ENCODE measurements at places on chromosomes 4 and X.

- DNase-seq = no peak
These were observed 33.5 kb downstream of the MED28 start for GRCh38 chr4:17647927-17648326.

- DNase-seq = no peak
These were observed 153.7 kb downstream of the VEGFC start for GRCh38 chr4:176638992-176639391.

DNA sequence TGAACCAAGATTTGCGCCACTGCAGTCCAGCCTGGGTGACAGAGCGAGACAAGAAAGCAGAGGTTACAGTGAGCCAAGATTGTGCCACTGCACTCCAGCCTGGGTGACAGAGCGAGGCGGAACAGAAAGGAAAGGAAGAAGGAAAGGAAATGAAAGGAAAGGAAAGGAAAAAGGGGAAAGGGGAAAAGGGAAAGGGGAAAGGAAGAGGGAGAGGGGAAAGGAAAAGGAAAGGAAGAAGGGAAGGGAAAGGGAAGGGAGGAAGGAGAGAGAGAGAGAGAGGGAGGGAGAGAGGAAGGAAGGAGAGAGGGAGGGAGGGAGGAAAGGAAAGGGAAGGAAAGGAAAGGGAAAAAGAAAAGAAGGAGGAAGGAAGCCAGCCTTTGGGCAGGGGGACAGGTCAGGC lies 76.6 kb downstream of the PRKX start:
- no peak for DNase-seq

DNA sequence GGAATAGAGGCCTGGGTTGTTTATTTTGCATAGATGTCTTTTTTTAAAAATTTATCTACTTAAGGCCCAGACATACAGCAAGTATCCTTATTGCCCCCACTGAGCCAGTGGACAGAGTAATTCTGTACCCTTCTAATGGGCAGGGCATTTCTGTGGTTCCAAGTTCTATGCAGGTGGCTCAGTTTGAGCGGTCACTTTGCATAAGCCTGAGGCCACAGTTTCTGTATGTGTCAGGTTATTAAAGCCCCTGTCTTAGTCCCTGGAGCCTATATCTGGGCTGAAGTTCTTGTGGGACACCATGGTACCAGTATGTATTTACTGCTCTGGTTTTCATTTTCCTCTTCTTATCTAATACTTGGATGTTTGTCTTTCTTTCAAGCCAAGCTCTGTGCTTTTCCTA lies 168.8 kb downstream of the MID1IP1 start:
- DNase-seq = no peak

DNA sequence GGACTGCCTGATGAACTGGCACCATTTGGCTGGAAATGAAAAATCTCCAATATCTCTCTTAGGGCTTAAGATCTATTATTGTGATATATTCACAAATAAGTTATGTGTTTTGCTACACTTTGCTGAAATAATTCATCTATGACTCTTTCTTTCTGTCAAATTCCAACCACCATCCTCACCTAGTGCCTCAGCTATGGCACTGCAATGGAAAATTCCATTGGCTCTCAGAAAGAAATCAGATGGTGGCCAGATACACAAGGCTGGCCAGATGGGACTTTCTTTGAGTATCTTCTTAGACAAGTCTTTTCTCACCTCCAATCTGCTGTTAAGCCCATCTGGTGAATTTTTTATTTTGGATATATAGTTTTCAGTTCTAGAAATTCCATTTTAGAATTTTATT lies 28.0 kb downstream of the NAT8L start:
- DNase-seq = no peak

GRCh38 chr4:140607852-140608251 lies 39.1 kb upstream of the UCP1 start:
- no peak for DNase-seq

DNA sequence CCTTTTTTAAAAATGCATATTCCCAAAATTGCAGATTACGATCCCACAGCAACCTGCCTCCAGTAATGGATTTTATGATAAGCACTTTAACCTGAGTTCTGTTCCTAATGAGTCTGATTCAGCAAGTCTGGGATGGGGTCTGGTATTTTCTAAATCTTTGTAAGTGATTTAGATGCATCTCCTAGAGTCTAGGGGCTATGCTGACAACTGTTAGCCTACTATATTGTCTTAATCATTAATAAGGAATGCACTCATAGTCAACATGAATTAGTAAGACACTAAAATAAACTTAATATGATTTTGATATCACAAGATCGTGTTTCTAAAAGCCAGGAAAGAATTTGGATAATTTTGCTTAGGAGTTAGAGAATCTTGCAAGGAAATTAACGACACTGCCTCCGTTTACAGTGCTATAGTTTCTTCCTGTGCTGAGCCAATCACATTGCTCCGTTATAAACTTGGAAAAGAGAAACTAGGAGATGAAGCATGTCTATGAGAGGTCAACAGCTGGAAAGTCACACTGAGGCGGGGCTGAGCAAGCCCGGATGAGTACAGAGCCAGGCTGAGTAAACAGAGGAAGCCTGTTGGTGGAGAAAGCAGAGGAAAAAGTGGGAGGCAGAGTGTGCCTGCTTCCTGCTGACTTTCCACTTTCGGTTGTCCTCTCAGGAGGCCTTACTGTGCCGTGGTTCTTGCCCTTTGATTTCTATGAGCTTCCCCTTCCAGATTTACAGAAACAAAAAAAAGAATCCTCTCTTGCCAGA lies 5.4 kb downstream of the SCARB2 start:
- no peak for DNase-seq

DNA sequence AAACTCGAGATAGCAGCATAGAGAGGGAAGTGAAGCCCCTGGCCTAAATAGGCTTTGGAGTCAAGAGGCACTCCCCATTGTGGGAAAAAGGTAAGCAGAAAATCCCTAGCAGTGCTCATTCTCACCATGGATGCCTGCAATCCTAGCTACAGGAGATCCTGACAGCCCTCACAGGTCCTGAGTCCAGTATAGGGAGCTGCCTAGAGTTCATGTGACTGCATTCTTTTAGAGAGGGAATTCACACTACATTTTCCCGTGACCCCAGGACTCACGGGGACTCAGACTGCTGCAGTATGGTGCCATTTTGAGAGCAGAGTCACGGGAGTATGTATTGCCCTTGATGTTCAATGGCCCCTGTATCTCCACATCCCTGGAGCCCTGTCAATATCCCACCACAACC lies 82.4 kb downstream of the MAGED1 start:
- no peak for DNase-seq

DNA sequence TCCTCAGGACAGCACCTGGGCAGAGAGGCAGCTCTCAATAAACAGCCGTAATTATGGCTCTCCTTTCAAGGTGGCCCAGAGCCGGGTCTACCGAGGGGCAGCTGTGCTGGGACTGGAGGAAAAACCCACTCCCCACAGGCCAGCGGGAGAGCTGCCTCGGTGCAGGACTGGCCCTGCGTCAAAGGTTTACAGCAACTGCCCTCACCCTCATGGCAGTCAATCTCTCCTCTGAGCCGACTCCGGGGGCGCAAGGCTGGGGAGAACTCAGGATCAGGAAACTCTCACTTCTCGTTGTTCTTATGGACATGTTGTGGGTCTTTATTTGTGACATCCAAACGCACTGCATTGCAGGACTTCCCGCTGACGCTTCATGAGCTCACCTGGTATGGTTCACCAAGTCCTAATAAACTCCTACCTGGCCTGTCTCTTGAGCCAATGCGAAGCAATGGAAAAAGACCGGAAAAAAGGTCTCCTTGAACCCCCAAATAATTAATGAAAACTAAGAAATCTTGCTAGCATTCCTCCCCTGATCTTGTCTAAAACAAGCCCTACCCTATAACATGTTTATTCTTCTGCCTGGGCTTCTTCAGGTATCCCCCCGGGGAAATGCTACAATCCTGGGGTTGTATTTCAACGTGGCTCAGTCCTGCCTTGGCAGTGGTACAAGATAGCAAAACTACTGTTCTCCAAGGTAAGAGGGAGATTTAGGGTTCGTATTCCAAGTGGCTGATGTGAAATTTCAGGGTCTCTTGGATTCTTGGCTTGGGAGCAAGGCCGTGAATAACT lies 50.1 kb upstream of the CDKN2AIP start:
- no peak for DNase-seq

DNA sequence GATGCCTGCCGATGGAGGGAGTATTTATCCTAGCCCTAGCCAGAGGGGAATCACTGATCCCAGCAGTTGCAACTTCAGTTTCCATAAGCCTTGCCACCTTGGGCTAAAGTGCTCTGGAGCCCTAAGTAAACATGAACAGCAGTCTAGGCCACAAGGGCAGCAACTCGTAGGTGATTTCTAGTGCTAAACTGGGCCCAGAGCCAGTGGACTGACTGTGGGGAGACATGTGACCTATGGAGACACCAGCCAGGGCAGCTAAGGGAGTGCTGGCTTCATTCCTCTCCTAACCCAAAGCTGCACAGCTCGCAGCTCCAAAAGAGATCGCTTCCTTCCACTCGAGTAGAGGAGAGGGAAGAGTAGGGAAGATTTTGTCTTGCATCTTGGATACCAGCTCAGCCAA lies 120.8 kb upstream of the MAGEA10 start:
- DNase-seq = no peak

DNA sequence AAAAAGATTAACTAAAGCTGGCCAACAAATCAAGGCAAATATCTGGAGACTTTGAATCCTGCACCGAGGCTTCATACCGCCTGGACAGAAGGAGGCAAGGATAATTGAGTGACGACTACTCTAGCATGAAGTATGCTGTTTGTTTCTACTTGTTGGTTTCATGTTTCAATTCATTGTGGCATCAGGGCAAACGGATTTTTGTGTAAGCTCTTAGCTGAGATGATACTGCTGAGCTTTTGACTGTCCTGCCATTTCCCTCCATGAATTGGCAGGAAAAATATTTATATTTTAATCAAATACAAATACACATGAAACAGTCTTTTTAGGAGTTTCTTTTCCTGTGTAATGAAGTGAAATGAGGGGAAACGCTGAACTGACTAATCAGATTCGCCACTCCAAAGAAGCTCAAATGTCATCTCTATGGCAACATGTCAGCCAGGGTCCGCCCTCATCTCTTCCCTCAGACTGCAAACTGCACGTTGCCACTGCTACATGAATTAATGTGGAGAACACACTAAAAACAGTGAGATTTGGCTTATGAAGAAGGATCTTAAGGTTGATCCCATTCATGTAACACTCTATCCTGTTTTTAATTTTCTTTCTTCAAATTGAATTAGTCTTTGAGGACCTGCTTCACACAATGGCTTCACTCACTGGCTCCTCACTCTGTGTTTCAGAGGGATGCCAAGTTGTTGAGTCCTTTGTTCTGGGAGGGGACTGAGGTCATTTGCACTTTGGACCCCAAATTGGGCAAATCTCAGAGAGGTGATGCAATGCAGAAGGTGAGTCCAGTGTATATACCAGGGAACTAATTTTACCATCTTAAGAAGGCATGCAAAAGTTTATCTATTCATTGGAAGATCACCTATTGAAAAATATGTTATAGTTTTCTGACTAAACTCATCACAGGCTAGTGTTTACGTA lies 149.6 kb upstream of the MID1 start:
- peak; percentile 18 for DNase-seq

- DNase-seq = no peak
These were observed 48.3 kb downstream of the VGLL1 start for GRCh38 chrX:136580316-136580715.

GRCh38 chr4:142386449-142386848 lies 459.7 kb downstream of the INPP4B start:
- no peak for DNase-seq

DNA sequence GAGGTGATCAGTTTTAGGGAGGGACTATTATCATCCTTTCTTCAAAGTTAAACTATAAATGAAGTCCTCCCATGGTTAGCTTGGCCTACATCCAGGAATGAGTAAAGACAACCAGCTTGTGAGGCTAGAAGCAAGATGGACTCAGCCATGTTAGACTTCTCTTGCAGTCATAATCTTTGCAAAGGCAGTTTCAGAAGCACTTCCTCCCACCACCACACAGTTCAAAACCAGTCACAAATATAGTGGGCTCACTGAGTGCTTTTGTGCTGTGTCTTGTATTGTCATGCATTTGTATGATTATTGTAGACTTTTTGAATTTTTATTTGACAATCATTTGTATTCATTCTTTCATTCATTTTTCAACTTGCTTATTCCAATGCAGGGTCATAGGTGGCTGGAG lies 204.5 kb downstream of the ZNF674 start:
- no peak for DNase-seq

- DNase-seq = no peak
These were observed 38.5 kb downstream of the AGA start for GRCh38 chr4:177403746-177404145.

DNA sequence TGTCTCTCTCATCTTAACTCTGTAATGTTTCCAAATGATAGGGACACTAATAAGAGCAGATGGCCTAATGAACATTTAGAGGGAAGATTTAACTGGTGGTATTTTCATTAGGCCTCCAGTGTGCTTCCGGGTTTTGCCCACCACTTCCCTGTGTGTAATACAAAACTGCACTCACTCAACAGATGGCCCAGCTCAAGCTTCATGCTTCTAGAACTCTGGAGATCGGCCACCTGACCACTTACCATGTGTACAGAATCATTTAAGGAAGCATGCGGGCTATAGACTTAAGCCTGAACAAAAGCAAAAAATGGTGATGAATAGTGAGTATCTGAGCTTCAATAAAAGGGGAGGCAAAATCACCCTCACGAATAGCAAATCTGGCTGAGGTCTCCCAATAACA lies 89.3 kb downstream of the SH2D1A start:
- DNase-seq = no peak

GRCh38 chrX:43562372-43562771 lies 93.7 kb upstream of the MAOA start:
- DNase-seq = no peak

GRCh38 chr4:4386736-4387392 lies at the start of gene NSG1:
Gene NSG1 (plus strand): TSS chr4:4387102. CDS start chr4:4387630, 528 bp downstream.
- peak; percentile 39 for DNase-seq

- no peak for DNase-seq
These were observed 28.1 kb downstream of the SLC16A2 start for GRCh38 chrX:74449322-74449936.

DNA sequence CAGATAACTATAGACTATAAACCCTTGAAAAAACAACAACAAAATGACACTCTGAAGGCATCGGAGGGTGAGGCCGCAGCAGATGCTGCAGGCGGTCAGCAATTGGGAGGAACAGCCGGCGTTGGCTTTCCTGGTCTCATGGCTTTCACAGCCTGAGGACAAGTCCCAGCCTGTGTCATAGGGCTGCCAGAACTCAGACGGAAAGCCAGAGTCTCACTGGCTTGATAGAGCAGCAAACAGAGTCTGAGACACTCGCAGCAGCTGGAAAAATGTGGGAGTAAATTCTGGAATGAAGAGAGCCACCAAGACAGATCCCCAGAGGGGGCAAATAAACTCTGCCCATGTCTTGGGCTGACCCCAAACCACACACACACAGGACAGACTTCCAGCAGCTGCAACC lies 86.3 kb downstream of the PPP2R2C start:
- DNase-seq = no peak
